GF-D8 (cell line): ENCODE measurements at places on chromosomes 11 and 22.

- no peak for DNase-seq
Observed at GRCh38 chr11:62142921-62143320, 19.1 kb downstream of the INCENP start.

DNA sequence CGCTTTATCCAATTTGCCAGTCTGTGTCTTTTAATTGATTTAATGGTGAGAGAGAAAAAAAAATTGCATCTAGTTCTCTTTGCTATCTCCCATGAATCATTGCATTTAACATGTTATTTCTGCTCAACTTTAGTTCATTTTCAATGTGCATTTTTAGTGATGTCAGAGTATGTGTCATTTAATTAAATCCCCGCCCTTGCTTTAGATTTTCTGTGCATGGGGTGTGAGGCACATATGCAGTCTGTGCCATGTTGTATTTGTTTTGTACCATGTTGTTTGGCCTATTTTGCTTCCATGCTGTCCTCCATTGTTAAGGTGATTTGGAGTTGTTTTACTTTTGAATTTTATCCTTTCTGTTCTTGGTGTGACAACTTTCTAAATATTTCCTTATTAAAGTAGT is 8.3 kb upstream of the NCR3LG1 start:
- DNase-seq: no peak

DNA sequence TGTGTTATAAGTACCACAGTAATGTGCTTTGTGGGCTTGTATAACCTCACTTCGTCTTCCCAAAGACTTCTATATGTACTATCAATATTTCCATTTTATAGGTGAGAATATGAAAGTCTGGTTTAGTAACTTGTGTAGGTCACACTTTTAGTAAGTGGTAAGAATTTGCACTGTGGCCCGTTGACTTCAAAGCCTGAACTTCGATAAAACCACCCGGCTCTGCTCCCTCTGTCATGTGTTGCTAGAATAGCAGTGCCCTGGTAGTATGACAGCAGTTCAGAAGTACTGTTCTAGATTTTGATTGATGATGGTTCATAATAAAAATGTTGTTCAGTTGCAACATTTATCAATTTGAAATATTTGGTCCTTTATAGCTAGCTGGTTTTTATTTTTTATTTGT is 110.2 kb upstream of the SORL1-AS1 start:
- no peak for DNase-seq

DNA sequence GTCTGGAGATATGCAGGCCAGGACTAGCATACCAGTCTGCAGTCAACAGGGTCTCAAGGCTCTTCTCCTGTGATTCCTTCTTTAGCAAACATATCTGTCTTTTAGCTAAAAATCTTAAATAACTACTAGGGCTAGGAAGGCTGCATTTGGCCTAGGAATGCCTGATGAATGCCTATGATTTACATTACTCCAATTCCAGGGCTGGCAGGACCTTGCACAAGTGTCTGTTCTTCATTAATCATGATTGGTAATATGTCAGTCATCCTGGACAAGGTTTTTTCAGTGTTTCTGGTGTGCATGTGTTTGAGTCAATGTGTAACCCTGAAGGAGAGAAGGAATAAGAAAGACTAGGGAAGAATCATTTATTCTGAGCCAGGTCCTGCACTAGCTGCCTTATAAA is 280.5 kb upstream of the NARS2 start:
- no peak for DNase-seq

DNA sequence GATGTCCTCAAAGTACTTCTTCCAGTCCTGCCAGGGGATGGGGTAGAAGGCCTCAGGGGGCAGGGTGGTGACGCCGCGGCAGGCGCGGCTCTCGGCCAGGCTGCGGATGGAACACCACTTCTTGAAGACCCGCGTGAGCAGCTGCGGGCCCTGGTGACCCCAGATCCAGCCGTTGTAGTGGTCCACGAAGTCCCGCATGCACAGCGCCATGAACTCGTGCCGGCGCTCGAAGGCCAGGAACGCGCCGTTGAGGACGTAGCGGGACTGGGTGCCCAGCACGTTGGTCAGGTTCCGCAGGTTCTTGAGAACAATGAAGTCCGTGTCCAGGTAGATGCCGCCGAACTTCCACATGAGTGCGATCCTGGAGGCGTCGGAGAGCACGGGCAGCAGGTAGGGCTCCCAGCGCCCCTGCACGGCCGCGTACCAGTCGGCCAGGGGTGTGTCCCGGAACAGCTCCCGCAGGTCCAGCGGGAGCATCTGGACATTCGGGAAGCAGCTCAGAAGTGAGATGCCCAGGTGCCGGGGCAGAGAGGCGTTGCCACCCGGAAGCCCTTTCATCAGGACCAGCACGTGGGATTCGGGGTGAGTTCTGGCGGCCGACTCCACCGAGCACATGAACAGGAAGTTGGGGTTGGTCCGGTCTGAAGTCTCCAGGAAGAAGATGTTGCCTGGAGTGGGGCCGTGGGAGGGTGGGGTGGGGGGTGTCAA is 27.5 kb downstream of the A4GALT start:
- no peak for DNase-seq

GRCh38 chr22:20746431-20747189 is 27.3 kb upstream of the SERPIND1 start:
- no peak for DNase-seq
